ENCODE measurements at places on chromosomes 7 and 10. TPM values are rescaled to one million over a fixed set of nuclear protein-coding genes. Genes with fewer than 3 reads are reported as not detected.

The NUTM2E gene
- total RNA-seq: 0.20 TPM

The NPFFR1 gene
- total RNA-seq: 0.59 TPM

The CALHM1 gene
- total RNA-seq: not detected

The WEE2 gene
- total RNA-seq: 0.10 TPM

The RAB19 gene
- total RNA-seq: 0.49 TPM

The MMD2 gene
- not detected for total RNA-seq

The ENTPD1 gene
- total RNA-seq: 26.0 TPM

The GBX1 gene
- 0.30 TPM for total RNA-seq

The ALOX5 gene
- total RNA-seq: 9.4 TPM

The HOXA2 gene
- total RNA-seq: 0.89 TPM

The RASSF4 gene
- 9.5 TPM for total RNA-seq

The PTF1A gene
- total RNA-seq: not detected

The ZC3HAV1L gene
- total RNA-seq: 22.2 TPM

The NPY4R2 gene
- 0.49 TPM for total RNA-seq

The SLC16A12 gene
- 1.7 TPM for total RNA-seq

The OR2A7 gene
- total RNA-seq: 12.5 TPM

The COL28A1 gene
- 9.0 TPM for total RNA-seq

The MINDY4 gene
- total RNA-seq: 5.2 TPM

The CHAT gene
- not detected for total RNA-seq

The PNLIP gene
- 1.4 TPM for total RNA-seq

The IDI2 gene
- total RNA-seq: not detected

The BMPER gene
- total RNA-seq: 13.3 TPM

The INTS15 gene
- total RNA-seq: 16.2 TPM

The STAMBPL1 gene
- total RNA-seq: 16.9 TPM

The NODAL gene
- not detected for total RNA-seq

The SEMA3E gene
- total RNA-seq: 7.5 TPM

The TUBB8 gene
- total RNA-seq: not detected

The OGDHL gene
- 0.89 TPM for total RNA-seq

The VAX1 gene
- not detected for total RNA-seq

The CRYGN gene
- not detected for total RNA-seq

The FKBP9 gene
- total RNA-seq: 194 TPM

The EGR2 gene
- total RNA-seq: 14.9 TPM

The FEZF1 gene
- total RNA-seq: not detected

The TUBGCP2 gene
- 29.1 TPM for total RNA-seq

The PAX4 gene
- not detected for total RNA-seq

The UBE3C gene
- total RNA-seq: 77.1 TPM

The ANKRD7 gene
- total RNA-seq: 0.49 TPM
